Fibroblast of pulmonary artery (primary cell): ENCODE measurements at places on chromosomes 11 and 22.

GRCh38 chr11:35077709-35078469 lies 61.1 kb upstream of the CD44 start:
- peak; percentile 44 for DNase-seq

- DNase-seq = peak; percentile 90
These were observed 56.9 kb downstream of the MICAL2 start for GRCh38 chr11:12167061-12168000.

DNA sequence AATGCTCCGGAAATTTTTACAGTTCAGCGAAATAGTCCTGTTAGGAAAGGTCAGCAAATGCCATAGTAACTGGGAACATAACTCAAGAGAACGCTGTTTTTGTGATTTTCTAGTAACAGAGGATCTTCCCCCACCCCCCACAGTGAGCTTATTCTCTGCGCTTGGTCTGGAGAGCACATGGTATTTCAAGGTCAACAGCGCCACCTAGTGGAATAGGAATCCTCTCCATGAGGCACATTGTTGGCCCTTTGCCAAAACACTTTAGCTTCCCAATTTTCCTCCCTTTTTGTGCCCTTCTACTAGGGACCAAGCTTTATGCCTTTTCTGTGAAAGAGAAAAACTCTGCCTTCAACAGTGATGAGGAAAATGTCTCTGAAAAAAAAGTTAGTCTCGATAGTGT lies 13.2 kb upstream of the OR4C12 start:
- peak; percentile 65 for DNase-seq

GRCh38 chr11:12731841-12732336 lies 57.7 kb downstream of the TEAD1 start:
- DNase-seq = no peak

GRCh38 chr22:19885841-19886592 lies 31.3 kb upstream of the GNB1L start:
- no peak for DNase-seq

- DNase-seq = peak; percentile 40
These were observed 65.1 kb downstream of the SLC22A12 start for GRCh38 chr11:64655941-64656601.

- peak; percentile 86 for DNase-seq
These were observed 21.7 kb downstream of the MIAT start for GRCh38 chr22:26679003-26679629.

- no peak for DNase-seq
These were observed 128.3 kb downstream of the DDX10 start for GRCh38 chr11:108793138-108793537.

DNA sequence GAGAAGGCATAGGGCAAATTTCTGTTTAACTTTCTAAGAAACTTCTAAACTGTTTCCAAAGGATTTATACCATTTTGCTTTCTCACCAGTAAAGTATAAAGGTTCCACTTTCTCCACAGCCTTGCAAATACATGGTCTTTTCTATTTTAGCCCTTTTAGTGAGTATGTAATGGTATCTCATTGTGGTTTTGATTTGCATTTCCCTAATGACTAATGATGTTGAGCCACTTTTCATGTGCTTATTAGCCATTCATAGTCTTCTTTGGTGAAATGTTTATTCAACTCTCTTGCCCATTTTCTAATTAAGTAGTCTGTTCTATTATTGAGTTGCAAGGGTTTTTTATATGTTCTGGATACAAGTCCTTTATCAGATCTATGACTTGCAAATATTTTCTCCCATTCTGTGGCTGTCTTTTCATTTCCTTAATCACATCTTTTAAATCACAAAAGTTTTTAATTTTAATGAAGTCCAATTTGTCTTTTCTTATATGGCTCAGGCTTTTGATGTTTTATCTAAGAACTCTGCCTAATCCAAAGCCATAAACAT lies 83.8 kb upstream of the KCNQ1OT1 start:
- no peak for DNase-seq

GRCh38 chr22:43308836-43309235 lies 34.3 kb downstream of the SCUBE1 start:
- DNase-seq = no peak

- DNase-seq = peak; percentile 33
These were observed 124.3 kb downstream of the ARHGAP20 start for GRCh38 chr11:110587972-110588371.

DNA sequence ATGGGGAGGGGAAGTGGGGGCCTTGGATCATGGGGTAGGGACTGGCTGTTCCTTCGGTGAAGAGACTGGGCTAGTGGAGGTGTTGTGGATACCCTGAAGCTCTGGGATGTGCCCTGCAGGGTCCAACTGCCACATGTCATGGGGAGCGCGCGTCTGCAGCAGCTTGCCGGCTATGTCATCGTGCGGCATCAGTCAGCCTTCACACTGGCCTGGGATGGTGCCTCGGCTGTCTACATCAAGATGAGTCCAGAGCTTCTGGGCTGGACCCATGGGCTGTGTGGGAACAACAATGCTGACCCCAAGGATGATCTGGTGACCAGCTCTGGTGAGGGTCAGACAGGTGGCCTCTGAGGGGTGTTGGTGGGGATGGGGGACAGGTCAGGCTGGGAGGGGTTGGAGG lies 9.9 kb downstream of the OTOG start:
- DNase-seq = no peak

DNA sequence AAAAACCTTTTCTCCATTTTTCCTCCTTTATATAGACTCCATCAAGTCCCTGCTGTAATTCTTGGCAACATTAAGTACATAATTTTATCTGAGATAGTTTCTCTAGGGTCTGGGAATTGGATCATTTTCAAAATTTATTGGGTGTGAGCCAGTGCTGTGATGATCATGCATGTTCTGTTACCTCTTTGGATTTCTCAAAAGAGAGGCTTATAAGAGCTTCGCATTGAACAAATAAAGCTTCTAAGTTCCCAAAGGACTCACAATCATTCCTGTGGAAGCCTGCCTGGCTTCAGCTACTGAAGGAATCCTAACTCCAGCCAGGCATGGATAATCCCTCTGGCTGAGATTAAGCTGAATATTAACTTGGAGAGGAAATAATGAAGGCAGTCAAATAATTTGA lies 208.5 kb downstream of the RAB38 start:
- DNase-seq = peak; percentile 38

DNA sequence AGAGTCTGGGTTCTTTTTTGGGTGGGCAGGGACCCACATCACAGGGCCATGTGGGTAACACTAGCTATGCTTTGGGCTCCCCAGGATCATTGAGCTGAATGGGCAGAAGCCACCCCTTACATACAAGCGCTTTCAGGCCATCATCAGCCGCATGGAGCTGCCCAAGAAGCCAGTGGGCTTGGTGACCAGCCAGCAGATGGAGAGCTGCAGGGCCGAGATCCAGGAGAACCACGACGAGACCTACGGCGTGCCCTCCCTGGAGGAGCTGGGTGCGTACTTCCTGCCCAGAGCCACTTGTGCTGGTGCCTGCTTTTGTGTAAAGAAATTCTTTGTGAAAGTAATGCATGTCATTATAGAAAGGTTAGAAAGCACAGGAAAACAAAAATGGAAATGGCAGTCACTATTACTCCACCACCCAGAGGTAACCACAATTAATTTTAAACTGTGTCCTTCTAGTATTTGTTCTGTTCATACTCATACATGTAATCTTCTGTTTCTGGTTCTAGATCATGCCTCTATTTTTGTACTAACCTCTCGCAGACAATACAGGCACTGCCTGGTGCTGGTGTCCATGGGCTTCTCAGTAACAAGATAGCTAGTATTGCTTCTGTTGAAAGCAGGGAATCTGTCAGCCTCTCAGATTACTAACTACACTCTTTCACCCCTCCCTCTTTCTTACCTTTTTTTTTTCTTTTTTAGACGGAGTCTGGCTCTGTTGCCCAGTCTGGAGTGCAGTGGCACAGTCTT lies 13.7 kb downstream of the CRY2 start:
- no peak for DNase-seq

- DNase-seq = no peak
These were observed 51.1 kb downstream of the MCM5 start for GRCh38 chr22:35450824-35451569.

GRCh38 chr11:3613998-3614741 lies 27.6 kb downstream of the ART5 start:
- no peak for DNase-seq

DNA sequence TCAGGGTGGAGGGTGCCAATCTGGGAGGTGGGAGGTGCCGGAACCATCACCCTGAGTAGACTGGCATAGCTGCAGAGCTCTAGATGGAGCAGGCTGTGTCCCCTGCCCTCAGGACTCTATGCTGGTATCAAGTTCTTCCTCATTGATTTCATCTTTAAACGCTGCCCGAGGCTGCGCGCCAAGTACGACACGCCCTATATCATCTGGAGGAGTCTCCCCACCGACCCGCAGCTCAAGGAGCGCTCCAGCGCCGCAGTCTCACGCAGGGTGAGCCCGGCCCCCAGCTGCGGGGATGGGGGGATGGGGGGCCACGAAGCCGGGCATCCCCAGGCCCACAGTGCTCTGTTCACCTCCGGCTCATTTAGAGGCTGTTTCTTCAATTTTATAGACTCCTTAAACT lies 52.5 kb downstream of the GRAMD4 start:
- DNase-seq = no peak

DNA sequence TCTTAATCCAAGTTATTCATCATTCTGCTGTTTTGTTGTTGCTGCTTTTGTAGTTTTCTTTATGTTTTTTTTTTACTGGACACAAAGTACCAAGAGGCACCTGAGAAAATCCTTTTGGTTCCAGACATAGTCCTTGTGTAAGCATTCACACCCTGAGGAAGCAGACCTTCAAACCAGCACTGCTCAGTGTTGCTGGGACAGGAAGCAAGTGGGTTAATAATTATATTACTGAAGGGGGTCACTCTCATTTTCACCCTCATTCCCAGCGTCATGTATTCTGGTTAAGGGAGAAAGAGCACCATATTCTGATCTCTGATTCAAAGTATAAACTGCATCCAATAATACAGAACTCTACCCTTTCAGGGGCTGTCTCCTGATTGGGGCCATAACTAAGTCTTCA lies 5.9 kb upstream of the ALKBH3 start:
- no peak for DNase-seq

DNA sequence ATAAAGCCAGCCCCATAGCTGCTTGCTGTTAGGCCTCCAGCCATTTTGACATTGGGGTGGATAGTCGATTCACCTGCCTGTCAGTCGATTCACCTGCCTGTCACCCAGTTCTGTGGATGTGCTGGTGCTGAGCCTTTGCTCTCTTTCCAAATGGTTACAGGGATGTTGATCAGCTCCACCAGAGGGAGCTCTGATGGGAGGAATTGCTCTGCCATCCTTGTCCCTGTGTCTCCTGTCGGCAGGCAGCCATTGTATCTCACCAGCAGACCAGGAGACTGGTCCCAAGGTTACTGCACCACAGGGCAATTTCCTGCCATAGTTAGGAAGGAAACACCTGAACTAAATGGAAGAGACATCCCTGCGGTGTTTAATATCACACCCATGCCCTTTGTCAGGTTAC lies 6.1 kb downstream of the MPEG1 start:
- peak; percentile 50 for DNase-seq

GRCh38 chr11:111069066-111069465 lies 176.5 kb upstream of the POU2AF2 start:
- DNase-seq = peak; percentile 68

GRCh38 chr22:27163162-27164137 lies 506.1 kb downstream of the MIAT start:
- DNase-seq = no peak

DNA sequence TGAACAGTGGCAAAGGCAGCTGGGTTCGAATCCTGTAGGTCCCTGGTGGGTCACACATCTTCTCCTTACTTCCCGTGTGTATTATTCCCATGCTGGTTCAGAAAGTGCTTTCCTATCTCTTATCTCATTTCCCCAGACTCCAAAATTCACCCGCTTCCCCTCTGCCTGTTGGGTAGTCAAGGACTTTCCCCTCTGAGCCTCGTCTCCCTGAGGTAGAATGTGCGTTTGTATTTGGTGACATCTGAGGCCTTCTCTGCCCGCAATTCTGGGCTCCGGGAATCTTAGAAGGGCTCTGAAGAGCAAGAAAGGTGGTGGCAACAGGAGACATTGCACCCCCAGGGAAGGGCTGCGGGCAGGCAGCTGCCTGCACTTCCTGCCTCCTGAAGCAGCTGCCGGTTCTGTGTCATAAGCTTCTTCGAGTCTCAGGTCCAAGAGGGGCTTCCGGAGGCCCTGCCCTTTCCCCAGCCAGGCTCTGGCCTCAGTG lies 5.9 kb downstream of the LRRC32 start:
- no peak for DNase-seq

- no peak for DNase-seq
These were observed 10.3 kb downstream of the ZBED4 start for GRCh38 chr22:49863931-49864330.

- peak; percentile 55 for DNase-seq
These were observed 1.4 kb downstream of the PATZ1 start for GRCh38 chr22:31344578-31345330.

DNA sequence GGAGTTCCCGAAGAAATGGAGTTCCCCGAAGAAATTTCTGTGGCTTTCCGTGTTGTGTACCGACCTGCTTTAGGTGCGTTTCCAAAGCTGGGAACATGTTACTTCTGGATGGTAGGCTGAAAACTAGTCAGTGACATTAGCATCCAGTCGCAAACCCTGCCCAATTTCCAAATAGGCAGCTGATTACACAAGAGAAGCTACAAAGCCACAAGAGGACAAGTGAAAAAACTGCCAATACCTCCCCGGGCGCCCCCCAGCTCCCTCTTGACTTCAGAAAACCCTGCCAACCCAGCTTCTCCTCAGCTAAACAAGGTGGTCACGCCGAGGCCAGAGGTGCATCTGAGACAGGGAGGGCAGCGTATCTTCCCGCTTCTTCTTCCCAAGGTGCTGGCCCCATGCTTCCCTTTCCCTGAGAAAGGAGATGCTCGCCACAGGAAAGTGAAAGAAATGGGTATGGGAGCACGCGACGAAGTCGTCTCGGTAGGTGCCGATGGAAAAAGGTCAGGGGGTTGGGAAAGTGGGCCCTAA lies 551 bp downstream of the AGBL2 start:
- DNase-seq = peak; percentile 25

GRCh38 chr11:56172256-56172830 lies 4.1 kb upstream of the OR5J2 start:
- DNase-seq = no peak

- DNase-seq = peak; percentile 100
These were observed 217.7 kb upstream of the CTSC start for GRCh38 chr11:88555018-88555828.

- DNase-seq = no peak
These were observed 169.3 kb upstream of the BLID start for GRCh38 chr11:122285070-122285988.

- DNase-seq = no peak
These were observed 18.1 kb upstream of the GDPD5 start for GRCh38 chr11:75543806-75544205.

GRCh38 chr11:20367313-20367948 lies 3.9 kb downstream of the HTATIP2 start:
- peak; percentile 88 for DNase-seq

- DNase-seq = no peak
These were observed 28.6 kb downstream of the GNAZ start for GRCh38 chr22:23098718-23099530.

- DNase-seq = no peak
These were observed 181.1 kb downstream of the HIPK3 start for GRCh38 chr11:33438301-33438700.

GRCh38 chr11:125214601-125215565 lies 50.3 kb downstream of the PKNOX2 start:
- peak; percentile 65 for DNase-seq

- no peak for DNase-seq
These were observed 31.2 kb downstream of the C22orf42 start for GRCh38 chr22:32127904-32128303.
